ENCODE measurements at places on chromosomes 5 and 9.
A peak's percentile ranks its signal among the peaks of the same experiment; 100 is the strongest.

- DNase-seq, result no peak
These were observed 24.4 kb downstream of the WDR36 start for GRCh38 chr5:111116550-111116949.

- no peak for DNase-seq
These were observed 8.2 kb upstream of the RALGDS start for GRCh38 chr9:133129001-133129795.

GRCh38 chr5:139925650-139926640 is 117.2 kb downstream of the NRG2 start:
- DNase-seq, result no peak

DNA sequence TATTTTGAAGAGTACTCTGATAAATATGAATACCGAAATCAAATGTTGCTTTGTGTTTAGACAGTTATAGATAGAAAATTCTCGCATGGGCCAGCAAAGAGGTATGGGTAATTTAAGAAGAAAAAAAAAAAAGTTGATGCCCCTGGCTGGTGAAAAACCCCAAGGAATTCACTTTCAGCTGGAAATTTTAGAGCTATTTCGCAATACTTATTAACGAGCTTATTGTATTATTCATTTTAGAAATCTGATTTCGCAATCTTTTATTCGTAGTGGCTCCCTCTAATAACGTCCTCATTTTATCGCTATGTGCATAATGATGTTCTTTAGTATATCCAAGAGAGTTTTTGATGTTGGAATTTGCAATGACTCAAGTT is 18.5 kb upstream of the FER start:
- no peak for DNase-seq

- DNase-seq, result no peak
These were observed 21.5 kb upstream of the ZBTB34 start for GRCh38 chr9:126838895-126839294.

- DNase-seq, result no peak
These were observed 545.0 kb downstream of the PRR16 start for GRCh38 chr5:121009058-121009457.

DNA sequence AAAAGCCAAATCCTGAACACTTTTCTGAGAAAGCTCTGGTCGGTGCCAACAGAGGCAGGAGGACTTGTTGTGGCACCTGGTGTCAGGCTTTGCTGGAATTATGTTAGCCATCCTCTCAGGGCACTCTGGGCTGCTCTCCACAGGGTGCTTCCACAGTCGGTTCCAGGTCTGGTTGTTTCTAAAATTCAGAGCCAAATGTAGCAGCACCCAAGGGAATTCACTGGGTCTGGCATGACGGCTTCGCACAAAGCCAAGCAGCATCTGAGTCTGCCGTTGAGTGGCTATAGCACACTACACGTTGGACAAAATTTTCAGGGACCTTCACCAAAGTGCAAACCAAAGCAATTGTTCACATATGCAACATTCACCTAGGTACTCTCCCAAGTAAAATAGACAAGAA is 110.2 kb downstream of the PJA2 start:
- no peak for DNase-seq

- DNase-seq, result no peak
These were observed 302.3 kb downstream of the ARL15 start for GRCh38 chr5:54007827-54008777.

GRCh38 chr5:56818450-56819037 is 3.2 kb downstream of the MAP3K1 start:
- peak; percentile 37 for DNase-seq
